Cerebellar cortex (tissue), 1 donor: ENCODE measurements at places on chromosomes 7 and 10.

- no peak for DNase-seq
Observed at GRCh38 chr7:97512441-97513207, 219.3 kb upstream of the TAC1 start.

GRCh38 chr7:18019555-18019954, 8.1 kb downstream of the PRPS1L1 start:
- DNase-seq: no peak

DNA sequence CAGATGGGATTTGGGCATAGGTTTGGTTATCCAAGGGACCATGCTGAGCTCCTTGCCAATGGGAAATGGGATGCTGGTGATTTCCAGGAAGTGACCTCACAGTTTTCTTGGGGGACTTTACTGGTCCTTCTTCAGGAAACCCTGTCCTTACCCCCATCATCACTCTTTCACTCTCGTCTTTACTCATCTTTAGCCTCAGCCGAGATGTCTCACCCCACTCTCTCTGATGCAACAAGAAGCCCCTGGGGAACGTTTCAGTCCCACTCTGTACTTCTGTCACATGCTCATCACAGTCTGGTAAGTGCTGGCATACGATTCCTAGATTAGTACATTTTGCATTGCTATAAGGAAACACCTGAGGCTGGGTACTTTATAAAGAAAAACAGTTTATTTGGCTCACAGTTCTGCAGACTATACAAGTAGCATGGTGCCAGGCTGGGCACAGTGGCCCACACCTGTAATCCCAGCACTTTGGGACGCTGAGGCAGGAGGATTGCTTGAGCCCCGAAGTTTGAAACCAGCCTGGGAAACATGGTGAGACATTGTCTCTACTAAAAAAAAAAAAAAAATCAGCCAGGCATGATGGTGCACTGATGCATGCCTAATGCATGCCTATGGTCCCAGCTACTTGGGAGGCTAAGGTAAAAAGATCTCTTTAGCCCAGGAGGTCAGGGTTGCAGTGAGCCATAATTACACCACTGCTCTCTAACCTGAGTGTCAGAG, 63.5 kb upstream of the VKORC1L1 start:
- no peak for DNase-seq

- no peak for DNase-seq
Observed at GRCh38 chr10:124477614-124478363, 16.2 kb downstream of the LHPP start.

- DNase-seq: peak; percentile 36
Observed at GRCh38 chr10:72334825-72335393, 19.8 kb downstream of the DNAJB12 start.

DNA sequence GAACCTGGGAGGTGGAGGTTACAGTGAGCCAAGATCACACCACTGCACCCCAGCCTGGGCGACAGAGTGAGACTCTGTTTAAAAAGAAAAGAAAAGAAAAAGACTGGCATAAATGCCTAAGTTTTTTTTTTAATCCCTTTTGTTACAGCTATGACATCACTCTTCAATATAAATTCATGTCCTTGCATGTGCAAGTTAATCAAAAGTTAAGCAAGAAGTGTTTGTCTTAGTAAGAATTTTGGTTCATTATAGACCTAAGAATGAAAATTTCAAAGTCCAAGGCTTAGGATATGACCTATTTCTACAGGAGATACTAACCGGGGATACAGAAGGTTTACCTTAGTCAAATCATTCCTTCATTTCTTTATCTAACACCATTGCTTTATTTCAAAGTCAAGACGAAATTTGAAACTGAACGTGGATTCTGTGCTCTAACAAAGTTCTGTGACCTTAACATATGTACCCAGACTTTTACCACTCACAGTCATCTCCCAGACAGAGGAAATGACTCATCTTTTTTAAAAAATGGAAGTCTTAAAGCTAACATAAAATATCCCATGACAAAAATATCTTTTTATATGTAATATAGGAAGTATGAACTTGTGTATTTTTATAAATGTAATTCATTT, 29.3 kb upstream of the ITGB8 start:
- DNase-seq: no peak

DNA sequence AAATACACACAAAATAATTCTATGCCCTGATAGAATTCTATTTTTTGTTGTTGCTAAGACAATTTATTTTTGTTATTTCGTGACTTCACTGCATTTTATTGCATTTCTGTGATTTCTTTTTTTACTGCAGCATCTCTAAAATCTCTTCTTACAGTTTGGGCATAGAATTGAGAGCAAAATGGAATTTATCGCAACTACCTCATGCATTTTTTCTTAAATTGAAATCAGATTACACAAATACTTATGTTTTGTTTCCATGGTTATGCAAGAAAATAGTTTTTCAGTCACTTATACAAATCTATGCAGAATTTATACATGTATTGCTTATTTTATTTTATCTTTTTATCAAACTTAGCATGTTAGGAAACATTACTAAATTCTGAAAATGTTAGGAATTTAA, 781.8 kb upstream of the LRRTM3 start:
- DNase-seq: no peak

- peak; percentile 8 for DNase-seq
Observed at GRCh38 chr10:18233775-18234174, 93.6 kb downstream of the CACNB2 start.

DNA sequence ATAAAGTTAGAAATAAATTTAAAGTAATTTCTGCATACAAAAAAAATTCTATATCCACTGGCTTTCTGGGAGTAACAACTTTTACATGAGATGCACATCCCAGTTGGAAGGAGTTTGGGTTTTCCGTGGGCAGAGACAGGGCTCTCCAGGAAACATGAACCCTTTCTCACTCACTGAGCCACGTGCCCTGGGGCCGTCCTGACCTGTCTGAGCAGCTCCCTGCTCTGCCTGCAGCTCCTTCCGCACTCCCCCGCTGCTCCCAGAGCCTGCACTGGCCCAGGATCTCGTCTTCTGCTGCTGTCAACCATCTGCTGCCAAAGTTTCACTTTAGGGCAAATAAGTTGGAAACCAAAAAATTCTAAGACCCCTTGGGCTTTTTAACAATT, 169.1 kb downstream of the DIP2C start:
- DNase-seq: no peak

- DNase-seq: no peak
Observed at GRCh38 chr10:119962837-119963236, 70.3 kb downstream of the SEC23IP start.

DNA sequence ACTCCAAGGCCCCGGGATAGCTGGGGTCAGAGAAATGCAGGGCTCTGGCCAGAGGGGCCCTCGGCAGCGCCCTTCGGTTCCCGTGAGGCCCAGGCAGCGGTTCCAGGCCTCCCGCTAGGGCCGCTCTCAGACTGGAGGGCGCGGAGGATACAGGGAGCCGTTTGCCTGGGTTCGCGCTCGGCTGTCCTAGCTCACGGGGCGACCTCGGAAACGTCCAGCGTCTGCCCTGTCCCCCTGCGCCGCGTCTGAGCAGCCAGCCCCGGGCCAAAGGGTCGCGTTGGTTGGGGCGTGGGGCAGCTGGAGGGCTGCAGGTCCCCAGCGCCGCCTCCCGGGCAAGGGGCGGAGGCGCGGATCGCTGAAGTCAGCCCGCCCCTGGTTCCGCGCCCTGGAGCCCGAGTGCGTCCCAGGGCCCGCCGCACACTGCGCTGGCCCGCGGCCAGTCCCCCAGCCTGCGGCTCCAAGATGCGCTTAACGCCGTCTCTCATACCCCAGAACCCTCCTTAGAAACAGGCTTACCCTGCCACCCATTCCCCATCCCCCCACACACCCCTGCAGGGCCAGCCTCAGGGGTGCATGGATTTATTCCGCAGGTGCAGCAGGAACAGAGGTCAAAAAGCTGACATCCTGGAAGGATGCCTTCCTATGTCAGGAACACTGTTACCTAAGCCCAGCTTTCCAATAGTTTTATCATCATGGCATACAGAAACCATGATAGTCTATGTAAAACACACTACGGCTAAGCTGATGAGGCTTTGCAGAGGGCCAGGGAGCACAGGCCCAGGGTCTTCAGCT, 22.1 kb upstream of the OPN4 start:
- no peak for DNase-seq

DNA sequence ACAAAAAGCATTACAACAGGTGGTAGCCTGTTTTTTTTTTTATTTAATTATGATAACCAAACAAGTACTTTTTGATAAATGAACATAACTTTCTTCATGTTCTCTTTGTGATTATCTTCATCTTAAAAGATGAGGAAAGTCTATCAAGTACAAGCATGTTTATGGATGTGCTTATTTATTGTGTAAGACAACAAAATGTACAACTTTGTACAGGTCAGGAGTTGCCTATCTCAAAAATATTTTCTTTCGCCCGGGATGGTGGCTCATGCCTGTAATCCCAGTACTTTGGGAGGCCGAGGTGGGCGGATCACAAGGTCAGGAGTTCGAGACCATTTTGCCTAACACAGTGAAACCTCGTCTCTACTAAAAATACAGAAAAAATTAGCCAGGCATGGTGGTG, 17.0 kb downstream of the MPP7 start:
- DNase-seq: no peak

- DNase-seq: no peak
Observed at GRCh38 chr10:24006741-24007140, 202.2 kb upstream of the KIAA1217 start.

- no peak for DNase-seq
Observed at GRCh38 chr10:86043236-86043635, 323.4 kb downstream of the GRID1 start.

DNA sequence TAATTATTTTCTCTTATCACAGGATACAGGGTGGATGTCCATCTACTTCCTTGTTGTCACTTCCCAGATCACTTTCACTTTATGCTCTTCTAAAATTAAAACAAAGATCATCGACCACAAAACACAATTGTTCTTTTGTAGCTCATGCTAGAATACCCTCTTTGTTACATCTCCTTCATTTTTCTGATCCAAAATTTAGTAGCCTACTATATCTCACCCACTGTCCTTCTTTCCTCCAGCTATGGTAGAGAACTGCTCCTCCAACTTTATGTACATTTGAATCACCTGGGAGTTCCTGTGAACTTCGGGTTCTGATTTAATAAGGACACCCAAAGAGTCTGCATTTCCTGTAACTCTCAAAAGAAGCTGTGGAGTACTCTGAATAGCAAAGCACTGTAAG, 1.2 kb upstream of the AHR start:
- no peak for DNase-seq

GRCh38 chr7:69982197-69982596, 383.9 kb downstream of the AUTS2 start:
- DNase-seq: no peak

DNA sequence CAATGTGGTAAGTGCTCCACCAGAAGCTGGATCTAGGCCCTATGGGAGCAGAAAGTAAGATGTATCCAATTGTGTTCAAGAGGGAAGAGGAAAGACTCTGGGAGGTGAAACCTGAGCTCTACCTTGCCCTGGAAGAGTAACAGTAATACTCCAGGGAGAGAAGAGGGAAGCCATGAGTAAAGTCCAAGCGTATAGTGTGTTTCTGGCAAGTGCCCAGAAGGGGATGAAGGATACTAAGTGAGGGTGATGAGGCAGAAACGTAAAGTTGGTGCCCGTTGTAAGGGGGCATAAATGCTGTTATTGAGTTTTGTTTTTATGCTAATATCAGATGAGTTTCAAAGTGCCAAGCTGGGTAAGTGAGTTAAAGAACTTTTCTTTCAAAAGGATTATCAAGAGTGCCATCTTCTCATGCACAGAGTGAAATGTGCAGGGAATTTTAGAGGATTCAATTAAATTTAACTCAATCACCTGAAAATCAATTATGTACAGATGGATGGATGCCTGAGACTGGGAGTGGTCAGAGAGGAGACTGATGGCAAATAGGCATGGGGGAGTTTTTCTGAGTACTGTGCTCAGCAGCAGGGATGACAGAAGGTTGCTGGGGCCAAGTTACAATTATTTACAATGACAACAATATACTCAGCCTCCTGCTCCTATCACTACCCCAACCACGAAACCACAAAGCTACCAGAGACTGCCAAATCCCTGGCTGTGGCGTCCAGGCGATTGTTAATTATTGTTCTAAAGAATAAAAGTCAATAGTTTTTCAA, 123.3 kb upstream of the LAMB4 start:
- no peak for DNase-seq

DNA sequence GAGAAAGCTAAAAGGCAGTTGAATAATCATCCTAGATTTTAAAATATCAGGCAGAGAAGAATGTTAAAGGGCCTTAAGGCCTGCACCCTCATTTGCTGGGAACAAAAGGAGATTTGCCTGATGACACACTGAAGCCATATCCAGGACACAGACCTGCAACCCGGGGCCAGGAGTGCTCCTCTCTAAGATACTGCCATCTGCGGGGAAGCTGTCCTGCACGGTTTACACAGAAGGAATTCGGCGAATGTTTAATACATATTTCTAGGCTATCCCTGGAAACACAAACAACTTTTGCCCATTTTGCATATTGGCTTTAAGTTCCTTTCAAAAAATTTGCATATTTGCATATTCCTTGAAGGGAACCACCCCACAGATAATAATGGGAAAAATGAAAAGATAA, 52.3 kb downstream of the DYNC1I1 start:
- peak; percentile 58 for DNase-seq

- DNase-seq: no peak
Observed at GRCh38 chr10:37384923-37385322, 259.5 kb downstream of the ANKRD30A start.

DNA sequence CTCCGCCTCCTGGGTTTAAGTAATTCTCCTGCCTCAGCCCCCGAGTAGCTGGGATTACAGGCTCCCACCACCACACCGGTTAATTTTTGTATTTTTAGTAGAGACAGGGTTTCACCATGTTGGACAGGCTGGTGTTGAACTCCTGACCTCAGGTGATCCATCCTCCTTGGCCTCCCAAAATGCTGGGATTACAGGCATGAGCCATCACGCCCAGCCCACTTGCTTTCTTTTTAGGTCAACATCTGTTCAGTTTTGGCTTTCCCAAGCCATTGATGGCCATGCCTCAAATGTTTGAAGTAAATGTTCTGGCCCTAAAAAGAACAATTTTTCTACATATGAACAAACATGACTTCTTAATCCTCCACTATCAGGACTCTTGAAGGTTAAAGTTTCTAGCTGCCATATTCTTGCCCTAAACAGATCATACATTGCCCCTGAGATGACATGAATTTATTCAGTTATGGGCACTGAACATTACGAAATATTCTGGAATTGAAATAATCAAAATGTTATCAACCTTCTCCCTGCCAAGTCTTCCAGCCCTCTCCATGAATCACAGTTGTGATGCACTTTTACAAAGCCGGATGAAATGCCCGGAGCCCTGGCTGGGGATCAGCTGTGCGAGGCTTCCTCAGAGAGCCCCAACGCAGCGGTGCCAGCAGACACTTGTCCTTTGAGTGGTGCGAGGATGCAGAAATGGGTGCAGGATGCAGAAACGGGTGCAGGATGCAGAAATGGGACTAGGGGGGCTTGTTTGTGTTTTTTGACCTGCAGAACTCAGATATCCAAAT, 2.9 kb downstream of the MRLN start:
- peak; percentile 71 for DNase-seq

DNA sequence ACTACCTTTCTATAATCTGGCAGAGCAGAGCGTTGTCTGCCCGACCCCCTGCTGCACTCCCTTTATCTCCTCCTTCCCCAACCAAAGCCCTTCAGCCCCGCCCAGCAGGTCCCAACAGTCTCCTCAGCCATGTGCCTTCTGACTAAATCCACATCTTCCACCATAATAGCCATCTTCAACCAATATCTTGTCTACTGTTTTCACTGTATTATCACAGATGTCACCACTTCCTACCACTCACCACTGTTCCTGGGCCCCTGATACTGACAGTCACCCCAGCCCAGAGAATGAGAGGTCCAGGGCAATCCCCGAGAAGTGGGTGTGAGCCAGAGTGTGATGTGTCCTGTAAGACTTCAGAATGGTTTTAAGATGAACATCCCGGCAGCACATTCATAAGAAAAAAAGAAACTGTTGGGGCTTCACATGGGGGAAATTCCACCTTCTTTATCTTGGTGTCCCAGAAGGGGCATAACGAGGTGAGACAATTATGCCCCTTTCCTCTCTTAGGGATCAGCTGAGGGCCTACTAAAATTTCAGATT, 25.3 kb downstream of the CCDC6 start:
- DNase-seq: no peak
